ENCODE measurements at places on chromosomes 7 and 10.

DNA sequence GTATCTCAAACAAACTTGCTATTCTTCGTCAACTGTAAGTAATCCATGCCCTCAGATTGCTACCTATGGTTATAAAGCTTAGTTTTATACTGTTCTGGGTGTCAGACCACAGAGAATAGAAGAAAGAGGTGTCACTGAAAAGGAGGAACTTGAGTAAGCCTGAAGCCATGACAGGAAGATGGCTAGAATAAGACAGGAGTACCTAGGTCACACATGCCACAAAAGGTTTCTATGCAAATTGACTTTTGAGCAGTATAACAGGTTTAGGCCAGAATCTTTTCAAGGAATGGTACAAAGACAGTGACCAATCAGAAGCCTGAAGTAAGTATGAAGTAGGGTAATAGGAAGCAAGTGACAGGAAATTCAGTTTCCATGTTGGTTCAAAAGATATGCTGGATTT, 23.5 kb downstream of the FBXW4 start:
- DNase-seq, result peak; percentile 35

- no peak for DNase-seq
These were observed 101.9 kb upstream of the FAM204A start for GRCh38 chr10:118444069-118444468.

DNA sequence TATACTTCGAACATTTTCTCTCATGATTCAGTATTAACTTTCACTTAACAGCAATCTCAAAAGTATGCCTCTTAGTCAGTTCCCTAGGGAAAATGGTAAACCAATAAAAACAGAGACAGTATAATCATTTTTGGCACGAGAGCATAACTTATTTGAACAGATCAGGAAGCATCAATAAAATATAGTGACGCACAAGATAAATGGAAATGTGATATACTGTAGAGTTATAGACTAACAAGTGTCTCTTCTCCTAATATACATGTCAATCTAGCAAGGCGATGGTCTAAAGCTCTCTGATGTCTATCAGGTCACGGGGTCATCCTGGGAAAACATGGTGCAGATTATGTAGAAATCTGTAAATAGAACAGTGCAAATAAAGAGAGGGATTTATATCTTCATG, 131.6 kb downstream of the HGF start:
- no peak for DNase-seq

DNA sequence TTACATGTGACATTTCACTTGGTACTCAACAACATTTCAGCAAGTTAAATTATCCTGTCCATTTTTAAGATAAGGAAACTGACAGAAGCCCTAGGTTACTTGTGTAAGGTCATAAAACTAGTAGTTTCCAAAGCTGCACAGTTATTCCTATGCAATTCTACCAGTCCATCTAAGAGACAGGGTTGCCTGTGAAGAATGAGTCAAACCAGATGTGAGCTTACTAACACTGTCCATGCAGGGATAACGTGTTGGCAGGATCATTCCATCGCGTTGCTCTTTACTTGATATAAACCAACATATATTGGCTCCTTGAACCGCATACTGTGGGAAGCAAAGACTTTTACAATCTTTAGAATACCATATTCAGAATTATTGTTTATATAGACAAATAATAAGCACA, 280.9 kb upstream of the HGF start:
- DNase-seq, result no peak

DNA sequence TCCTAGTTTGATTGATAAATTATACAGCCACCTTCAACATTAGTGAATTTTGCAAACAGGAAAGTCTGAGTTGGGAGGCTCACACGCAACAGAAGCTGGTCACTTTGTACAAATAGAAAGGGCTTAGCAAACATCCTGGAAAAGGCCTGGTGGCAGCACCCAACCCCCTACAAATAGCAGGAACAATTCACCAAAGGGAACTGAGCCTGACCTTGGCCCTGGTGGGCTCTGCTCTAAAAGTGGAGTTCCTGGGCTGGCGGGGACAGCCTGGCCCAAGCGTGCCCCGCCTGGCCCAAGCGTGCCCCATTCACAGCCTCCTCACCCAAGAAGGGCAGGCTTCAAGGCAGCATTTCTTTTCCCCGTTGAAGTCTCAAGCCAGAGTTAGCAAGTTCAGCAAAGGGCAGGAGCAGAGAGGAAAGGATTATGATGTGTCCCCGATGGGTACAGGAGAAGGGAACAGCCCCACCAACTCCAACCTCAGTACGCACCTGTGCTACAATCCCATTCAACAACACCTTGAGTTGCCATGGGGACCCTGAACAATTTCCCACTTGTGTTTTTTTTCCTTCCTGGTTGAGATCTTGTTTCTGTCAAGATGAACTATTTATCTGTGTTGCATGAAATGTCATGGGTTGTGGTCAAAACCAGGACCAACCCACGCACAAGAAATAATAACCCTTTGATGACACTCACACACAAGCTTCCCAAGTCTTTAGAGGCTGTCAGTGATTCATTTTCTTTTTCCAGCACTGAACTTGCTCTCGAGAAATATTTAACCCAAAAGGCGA, 43.4 kb downstream of the RGS10 start:
- DNase-seq, result no peak

- no peak for DNase-seq
These were observed 89.9 kb downstream of the WDFY4 start for GRCh38 chr10:48774416-48775205.

- no peak for DNase-seq
These were observed 7.3 kb downstream of the DPYSL4 start for GRCh38 chr10:132193907-132194552.

- no peak for DNase-seq
These were observed 39.2 kb upstream of the GSAP start for GRCh38 chr7:77455321-77455720.

DNA sequence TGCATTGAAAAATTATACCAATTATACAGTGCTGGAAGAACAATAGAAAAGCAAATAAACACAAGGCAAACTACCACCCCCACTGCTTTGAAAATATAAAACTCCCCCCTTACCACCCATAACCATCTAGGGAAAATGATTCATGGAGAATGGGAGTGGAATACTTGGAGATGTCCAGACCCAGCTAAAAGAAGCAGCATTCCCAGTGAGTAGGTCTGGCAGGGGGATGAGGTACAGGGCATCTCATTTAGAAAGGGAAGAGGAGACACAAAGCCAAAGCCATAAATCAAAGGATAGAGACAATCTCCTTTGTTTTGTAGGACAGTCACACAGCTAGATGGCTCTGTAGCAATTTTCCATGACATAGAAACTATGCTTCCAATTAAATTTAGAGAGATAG, 36.0 kb upstream of the DGKI start:
- no peak for DNase-seq

- no peak for DNase-seq
These were observed at the start of gene HOXA7 for GRCh38 chr7:27156508-27156898. Gene HOXA7 (minus strand): TSS chr7:27156675. CDS start chr7:27156545, 130 bp downstream.

DNA sequence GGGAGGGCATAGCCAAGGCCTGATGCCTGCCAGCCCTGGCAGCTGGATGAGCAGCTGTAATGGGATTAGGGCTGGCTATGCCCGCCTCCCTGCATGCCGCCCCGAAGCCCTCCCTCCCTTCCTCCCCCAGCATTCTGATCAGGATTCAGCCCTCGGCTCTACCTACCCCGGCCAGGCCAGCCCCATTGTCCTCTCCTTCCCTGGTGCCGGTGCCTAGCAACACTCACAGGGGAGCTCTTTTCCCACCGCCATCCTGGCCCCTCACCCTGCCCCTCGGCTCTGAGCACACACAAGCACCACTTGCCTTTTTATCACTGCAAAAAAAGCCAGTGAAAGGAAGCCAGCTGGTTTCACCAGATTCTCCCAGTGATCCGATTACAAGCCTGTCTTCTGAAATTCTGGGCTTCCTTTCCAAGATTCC, 9.0 kb upstream of the ADCYAP1R1 start:
- no peak for DNase-seq

- DNase-seq, result no peak
These were observed 378.5 kb downstream of the CCSER2 start for GRCh38 chr10:84706875-84707274.

GRCh38 chr7:48045195-48045765, 9.9 kb downstream of the C7orf57 start:
- DNase-seq, result no peak

GRCh38 chr7:90833443-90833842, 237.3 kb downstream of the CDK14 start:
- DNase-seq, result no peak

DNA sequence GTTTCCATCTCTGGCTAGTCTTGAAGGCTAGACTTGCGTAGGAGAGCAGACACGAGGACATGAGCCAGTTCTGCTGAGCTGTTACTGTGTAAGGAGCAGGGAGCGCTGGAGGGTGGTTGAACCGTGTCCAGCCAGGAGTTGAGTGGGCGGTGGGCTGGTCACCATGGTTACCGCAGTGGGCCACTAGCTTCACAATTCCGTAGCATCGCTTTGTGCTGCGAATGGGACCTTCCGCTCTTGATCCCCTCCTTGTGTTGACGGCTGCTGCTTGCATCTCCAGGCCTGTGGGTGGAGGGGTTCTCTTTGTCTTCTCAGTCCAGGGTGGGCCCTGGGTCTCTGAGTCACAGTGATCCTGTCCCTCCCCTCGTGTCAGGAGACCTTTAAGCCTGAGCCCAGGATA, 49.4 kb upstream of the OCM start:
- DNase-seq, result no peak

- no peak for DNase-seq
These were observed 9.0 kb upstream of the BAIAP2L1 start for GRCh38 chr7:98409843-98410242.

GRCh38 chr10:87767253-87767652, 50.8 kb downstream of the ATAD1 start:
- DNase-seq, result no peak

GRCh38 chr7:141563956-141564623, 12.9 kb downstream of the AGK start:
- no peak for DNase-seq

GRCh38 chr10:101569622-101570427, 18.2 kb downstream of the POLL start:
- DNase-seq, result peak; percentile 92

DNA sequence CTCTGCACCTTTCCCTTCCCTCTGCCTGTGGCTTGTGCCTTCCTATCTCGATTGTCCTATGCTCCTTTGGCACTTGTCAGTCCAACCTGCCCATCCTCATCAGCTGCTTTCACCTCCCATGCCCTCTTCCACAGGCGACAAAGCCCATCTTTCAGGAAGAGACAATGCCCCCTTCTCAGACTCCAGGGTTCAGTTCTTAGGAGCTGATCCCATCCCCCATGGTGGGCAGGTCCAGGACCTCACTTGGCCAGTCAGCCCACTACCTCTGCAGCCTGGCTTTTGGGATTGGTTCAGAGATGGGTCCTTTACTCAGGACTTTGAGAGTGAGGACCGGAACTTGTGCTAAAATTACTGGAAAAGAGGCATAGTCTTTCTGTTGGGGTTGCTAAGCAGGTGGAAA, 74.0 kb upstream of the NANOS1 start:
- DNase-seq, result no peak

GRCh38 chr7:119413314-119413805, 859.6 kb upstream of the KCND2 start:
- no peak for DNase-seq

- DNase-seq, result no peak
These were observed 42.8 kb downstream of the GRB10 start for GRCh38 chr7:50739744-50740435.

- DNase-seq, result no peak
These were observed 56.9 kb downstream of the HDAC9 start for GRCh38 chr7:18552316-18552916.

DNA sequence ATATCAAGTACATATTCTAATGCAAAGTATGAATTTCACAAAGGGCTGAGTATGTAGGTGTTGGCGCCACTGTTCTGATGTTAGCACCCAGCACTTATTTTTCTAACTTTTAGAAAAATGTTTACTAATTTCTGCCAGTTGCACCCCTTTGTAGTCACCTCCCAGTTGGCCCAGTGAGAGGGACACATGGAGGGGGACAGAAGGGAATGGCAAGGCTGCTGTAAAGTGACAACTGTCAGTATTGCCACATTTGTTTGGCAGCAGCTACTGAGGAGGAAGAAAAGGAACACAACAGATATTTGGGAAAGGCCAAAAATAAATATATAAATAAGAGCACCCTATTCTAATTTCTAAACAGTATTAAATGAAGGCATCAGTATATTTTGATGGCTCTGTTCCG, 57.3 kb downstream of the ANK3 start:
- no peak for DNase-seq

- DNase-seq, result no peak
These were observed 214.0 kb downstream of the MDFIC start for GRCh38 chr7:115135769-115136410.

DNA sequence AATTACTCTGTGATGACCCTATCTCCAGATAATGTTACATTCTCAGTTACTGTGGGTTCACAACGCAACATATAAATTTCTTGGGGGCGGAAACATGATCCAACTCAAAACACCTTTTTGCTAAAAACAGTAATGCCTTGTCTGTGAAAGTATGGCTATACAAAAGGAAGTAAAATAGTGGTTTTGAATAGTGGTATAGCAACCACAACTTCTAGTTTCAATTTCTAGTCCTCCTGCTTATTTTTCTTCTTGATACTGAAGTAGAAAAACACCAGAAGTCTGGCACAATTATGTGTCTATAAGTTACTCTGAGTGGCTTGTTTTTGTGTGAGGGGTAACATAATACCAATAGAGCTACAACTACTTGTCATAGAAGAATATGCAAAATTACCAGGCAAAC, 21.5 kb upstream of the ZNF800 start:
- DNase-seq, result no peak

- no peak for DNase-seq
These were observed 46.8 kb upstream of the CRTAC1 start for GRCh38 chr10:98077223-98077622.

DNA sequence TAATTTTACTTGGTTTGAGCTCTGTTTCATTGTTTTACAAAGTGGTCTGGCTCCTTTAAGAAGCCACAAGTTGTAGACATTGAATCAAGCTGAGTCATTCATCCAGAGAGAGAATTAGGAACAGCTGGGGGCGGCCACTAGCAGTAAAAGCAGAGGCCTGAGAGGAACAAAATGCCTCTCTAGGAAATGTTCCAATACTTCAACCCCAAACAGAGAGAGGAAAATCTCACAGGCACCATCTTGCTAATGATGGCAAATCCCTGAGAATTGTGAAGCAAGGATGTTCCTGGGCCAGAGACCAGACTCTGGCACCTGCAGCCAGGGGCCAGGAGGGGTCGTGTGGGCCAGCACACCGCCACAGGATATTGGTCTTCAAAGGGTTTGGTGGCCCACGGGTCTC, 26.5 kb upstream of the TRIL start:
- no peak for DNase-seq

GRCh38 chr7:69708857-69709256, 110.6 kb downstream of the AUTS2 start:
- DNase-seq, result no peak

DNA sequence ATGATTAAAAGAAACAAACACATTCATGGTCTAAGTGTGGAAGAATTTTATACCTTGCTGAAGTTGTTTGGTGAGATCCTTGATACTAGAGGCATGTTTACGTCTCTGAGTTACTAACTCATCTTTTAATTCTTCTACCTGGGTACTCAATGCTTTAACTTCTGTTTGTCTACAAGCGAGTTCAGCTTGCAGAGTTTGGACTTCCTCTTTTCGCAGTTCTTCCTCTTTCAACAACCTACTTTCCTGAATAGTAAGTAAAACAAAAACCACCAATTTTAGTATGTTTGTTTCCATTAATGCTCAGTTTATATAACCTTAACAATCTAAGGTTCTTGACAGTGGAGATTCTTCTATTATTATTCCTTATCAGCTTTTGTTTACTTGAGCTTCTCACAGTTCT, 42.9 kb downstream of the CCDC186 start:
- peak; percentile 20 for DNase-seq

Measured in GM10248 (cell line).